Bladder microvascular endothelial cell (primary cell): ENCODE measurements at places on chromosomes 4 and X. TPM values are rescaled to one million over a fixed set of nuclear protein-coding genes. Genes with fewer than 3 reads are reported as not detected.

Gene KCTD8
- 2.3 and 4.2 TPM in 2 replicates for total RNA-seq

Gene ZNF711
- total RNA-seq, result 0.16 and 4.7 TPM in 2 replicates

Gene TBC1D8B
- 2.4 and 6.8 TPM in 2 replicates for total RNA-seq

Gene FHIP1A
- total RNA-seq, result 0.13 and 0.16 TPM in 2 replicates

Gene SH3RF1
- total RNA-seq, result 7.0 and 11.1 TPM in 2 replicates

Gene FHDC1
- under 0.01 and 0.25 TPM in 2 replicates for total RNA-seq

Gene BMP3
- total RNA-seq, result not detected in 2 replicates

Gene COL4A6
- total RNA-seq, result 0.16 and 0.44 TPM in 2 replicates

Gene USP51
- 0.49 and 2.6 TPM in 2 replicates for total RNA-seq
